ENCODE measurements at places on chromosomes 11 and 22.

GRCh38 chr11:116420770-116421528 is 351.8 kb downstream of the BUD13 start:
- DNase-seq, result no peak

- DNase-seq, result no peak
Measured at GRCh38 chr11:120720760-120721159, 209.2 kb downstream of the GRIK4 start.

DNA sequence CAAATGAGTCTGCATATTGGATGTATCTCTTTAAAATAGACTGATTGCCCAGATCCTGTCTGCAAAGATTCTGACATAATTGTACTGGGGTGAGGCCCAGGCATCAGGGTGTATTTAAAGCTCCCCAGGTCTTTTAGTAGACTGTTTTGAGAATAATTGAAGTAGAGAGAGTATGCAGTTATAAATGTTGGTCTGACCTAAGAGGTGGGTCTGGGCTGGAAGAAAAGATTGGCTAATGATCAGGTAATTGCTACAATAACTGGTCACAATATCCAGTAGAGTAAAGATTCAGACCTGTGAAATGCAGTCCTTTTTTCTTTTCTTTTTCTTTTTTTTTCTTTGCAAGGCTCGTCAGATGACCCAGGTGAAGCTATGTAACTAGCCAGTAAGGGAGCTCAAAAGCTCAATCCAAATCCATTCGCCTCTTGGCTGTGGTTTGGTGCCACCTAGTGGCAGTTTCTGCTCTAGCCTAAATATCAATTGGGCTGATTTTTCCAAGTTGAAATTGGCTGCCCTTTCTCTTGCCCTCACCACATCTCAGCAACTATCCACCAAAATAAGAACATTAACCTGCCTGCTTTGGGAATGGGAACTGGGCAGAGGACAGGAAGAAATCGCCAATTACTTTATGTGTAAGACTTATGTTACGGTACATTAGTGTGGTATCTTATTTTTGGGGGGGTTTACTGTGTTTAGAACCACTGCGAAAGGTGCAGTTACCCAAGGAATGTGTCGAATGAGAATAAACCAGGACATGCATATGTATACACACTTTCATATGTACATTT is 45.9 kb downstream of the ZNF143 start:
- DNase-seq, result peak; percentile 75

DNA sequence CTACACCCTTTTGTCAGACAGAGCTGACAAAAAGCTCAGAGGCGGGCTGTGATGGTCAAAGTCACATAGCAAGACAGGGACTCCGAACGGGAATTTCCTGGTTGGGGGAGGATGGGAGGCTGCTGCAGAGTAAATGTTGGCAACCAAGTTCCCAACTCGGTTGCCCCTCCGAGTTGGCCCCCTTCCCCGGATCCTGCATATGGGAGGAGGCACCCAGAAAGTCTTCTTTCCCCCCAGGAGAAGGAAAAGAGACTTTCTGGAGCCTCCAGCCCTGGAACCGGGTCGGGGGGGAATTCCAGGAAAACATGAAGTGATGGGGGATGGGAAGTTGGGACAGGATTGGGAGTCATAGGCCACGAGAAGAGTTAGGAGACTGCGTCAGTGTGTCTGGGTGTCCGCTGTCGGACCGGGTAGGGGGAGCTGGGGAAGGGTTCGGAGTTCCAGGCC is 614 bp downstream of the SELENOM start:
- no peak for DNase-seq

GRCh38 chr11:115761348-115761747 is 257.1 kb upstream of the CADM1 start:
- no peak for DNase-seq

DNA sequence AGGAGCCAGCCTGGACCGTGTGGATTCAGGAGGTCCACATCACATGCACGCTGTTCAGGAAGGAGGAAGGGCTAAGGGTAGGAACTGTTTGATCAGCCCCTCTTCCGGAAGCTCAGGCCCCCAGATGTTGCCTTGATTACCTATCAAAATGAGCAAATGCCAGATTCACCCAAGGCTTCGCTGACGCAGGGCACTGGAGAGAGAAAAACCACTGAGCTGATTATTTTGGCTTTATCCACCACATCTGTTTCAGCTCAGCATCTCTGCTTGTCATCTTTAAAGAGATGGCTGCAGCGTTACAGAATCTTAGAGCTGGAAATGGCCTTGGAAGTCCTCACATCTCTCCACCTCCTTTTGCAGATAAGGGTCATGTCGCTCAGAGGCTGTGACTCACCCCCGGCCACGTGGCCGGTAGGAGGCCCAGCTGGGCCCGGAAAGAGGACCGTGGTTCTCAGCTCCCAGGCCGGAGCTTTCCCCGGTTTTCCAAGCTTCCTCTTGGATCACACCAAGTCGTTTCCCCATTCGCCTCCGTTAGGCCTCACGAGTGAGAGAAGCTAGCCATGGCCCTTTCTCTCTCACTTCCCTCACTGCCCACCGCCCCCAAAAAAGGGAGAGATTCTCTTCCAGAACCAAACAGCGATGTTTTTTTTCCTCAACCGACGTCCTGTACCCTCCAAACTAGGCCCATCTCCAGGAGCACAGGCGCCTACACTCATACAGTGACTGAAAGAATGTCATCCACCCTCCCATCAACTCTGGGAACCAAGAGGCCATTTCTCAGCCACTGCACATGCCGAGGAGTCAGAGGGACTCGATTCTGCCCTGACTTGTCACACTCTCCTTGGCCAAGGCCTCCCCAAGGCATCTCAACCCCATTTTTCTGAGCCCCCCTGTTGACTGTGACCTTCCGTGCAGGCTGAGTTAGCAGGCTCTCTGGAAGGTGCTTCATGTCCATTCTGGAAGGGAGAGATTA is 37.6 kb downstream of the LIF start:
- peak; percentile 76 for DNase-seq

- DNase-seq, result no peak
Measured at GRCh38 chr11:68724293-68724692, 27.0 kb downstream of the TESMIN start.

- no peak for DNase-seq
Measured at GRCh38 chr11:123166071-123166559, 28.9 kb downstream of the CLMP start.

- no peak for DNase-seq
Measured at GRCh38 chr22:23786261-23786710, 480 bp upstream of the SMARCB1 start.

DNA sequence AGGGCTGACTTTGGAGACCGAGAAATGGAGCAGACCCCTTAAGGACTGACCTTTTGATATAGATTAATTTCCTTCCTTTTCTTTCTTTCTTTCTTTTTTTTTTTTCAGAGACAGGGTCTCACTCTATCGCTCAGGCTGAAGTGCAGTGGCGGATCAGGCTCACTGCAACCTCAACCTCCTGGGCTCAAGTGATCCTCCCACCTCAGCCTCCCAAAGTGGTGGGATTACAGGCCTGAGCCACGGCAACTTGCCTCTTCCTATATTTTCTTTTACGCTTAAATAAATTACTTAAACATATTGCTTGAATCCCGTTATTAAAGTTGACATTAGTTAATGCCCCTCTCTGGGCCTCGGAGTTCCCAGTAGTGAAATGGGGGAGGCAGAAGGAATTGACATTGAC is 350 bp upstream of the KCTD14 start:
- DNase-seq, result no peak

DNA sequence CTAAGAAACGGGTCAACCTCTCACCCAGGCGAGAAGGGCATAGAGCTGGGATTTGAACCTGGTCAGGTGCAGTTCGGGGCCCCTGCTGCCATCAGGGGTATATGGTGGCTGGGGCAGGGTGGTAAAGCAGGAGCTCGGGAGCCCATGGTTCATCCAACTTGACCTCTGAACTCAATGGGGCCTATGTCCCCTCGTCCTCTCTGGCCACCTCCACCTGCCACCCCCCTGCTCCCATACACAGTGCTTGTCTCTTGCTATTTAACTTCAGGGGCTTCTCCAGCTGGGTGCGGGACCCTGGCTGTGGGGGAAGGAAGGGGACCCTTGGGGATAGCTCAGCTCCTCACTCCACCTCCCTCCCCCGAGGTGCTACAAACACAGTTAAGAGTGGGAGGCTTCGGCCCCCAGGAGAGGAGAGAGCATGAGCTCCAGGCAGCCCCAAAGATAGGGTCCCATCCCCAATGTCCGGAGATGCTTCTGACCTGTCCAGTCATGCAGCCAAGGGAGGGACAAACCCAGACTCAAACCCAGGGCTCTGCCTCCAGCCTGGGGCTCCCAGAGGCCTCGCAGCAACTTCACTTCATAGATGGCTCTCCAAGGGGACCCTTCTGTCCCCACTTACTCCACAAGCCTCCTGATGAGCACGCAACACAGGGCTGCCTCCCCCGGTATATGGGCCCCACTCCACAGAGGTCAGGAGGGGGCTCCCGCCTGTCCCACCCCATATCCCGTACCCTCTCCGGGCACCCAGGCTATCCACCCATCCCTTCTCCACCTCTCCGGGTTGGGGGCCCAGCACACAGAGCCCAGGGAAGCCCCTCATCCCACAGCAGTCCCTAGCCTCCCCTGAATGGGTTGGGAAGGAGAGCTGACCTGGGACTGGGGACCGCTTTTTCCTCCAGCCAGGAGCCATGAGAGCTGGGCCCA is 712 bp downstream of the IL2RB start:
- DNase-seq, result no peak

DNA sequence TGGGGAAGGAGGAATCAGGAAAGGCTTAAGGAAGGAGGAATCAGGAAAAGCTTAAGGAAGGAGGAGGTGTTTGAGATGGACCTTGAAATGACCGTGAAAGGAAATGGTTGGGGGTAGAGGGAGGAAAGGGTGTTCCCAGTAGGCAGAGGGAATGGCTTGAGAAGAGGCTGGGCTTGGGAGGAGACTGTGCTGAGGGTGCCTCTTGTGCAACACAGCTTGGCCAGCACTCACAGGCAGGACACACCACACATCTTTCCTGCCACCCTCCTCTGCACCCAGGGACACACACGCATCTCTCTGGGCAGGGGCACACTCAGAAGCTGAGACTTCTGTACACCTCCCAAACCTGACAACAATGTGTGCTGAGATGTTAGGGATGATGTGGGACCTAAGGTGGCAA is 151.4 kb downstream of the FBXO7 start:
- DNase-seq, result no peak

- DNase-seq, result no peak
Measured at GRCh38 chr11:70141486-70142220, 61.4 kb upstream of the FADD start.

DNA sequence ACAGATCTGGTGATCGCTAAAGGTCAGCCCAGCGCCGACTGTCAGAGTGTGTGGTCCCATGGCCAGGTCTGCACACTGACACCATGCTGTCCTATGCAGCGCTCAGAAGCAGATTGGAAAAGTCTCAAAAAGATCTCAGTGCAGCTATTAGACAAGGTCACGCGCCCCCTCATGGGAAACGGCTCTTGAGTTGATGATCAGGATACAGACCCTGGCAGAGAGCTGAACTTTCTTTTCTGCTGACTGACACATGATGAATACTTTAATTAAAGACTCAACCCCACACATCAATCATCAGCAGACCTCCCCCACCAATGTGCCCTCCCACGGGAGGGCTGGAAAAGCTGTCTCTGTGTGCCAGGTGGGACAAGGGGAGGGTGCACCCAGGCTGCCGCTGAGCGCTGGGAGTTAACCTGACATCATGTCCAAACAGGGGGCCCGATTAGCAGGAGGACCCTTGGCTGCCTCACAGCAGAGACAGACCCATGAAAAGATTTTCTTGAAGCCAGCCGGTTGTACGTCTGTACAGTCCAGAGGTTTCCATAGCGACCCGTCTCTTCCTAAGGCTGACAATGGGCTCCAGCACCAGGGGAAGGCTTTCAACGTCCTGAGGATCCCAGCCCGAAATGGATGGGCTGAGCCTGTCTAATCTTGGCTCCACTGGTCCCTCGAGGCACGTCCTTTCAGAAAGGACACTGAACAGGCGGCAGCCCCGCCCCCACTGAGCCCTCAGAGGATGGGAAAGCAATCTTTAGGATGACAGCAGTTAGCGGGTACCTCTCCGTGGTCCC is 26.9 kb downstream of the RASD2 start:
- DNase-seq, result no peak

DNA sequence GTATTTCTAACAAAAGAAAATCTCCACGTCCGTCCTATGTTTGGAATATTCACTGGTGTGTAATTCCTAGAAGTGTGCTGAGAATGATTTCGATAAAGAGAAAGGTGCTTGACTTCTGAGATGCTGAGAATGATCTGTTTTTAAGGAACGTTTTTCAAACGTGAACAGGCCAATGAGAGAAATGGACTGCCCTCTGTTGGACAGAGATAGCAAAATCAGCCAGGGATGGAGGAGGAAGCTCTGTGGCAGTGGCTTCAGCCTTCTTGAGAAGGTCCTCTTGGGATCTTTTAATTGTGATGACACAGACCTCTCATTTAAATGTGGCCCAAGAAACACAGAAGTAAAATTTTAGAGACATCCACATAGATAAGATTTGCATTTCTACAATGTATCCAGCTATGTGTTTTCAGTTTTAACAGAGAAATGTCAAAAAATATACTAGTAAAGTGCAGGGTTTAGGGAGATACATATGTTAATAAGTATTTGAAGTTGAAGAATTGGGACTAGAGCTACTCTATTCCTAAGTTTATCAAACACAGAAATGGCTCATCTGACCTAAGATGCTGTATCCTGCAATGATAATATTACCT is 84.0 kb upstream of the RCN1 start:
- DNase-seq, result no peak

- DNase-seq, result no peak
Measured at GRCh38 chr11:30365793-30366517, 43.1 kb downstream of the ARL14EP start.

GRCh38 chr22:43707648-43708047 is 104.5 kb downstream of the EFCAB6 start:
- DNase-seq, result no peak

- no peak for DNase-seq
Measured at GRCh38 chr11:10004526-10005113, 289.4 kb downstream of the SBF2 start.

- no peak for DNase-seq
Measured at GRCh38 chr22:33544707-33545106, 375.6 kb downstream of the LARGE1 start.

GRCh38 chr11:40877256-40877655 is 582.2 kb downstream of the LRRC4C start:
- no peak for DNase-seq

- DNase-seq, result peak; percentile 26
Measured at GRCh38 chr22:50058906-50059880, 1.1 kb upstream of the TTLL8 start.

Measured in right hindlimb (tissue), 1 donor.